ENCODE measurements at places on chromosomes 2 and 18.
A peak's percentile ranks its signal among the peaks of the same experiment; 100 is the strongest.

- peak; percentile 59 for DNase-seq
Measured at GRCh38 chr2:239009589-239009961, 161.7 kb downstream of the TWIST2 start.

DNA sequence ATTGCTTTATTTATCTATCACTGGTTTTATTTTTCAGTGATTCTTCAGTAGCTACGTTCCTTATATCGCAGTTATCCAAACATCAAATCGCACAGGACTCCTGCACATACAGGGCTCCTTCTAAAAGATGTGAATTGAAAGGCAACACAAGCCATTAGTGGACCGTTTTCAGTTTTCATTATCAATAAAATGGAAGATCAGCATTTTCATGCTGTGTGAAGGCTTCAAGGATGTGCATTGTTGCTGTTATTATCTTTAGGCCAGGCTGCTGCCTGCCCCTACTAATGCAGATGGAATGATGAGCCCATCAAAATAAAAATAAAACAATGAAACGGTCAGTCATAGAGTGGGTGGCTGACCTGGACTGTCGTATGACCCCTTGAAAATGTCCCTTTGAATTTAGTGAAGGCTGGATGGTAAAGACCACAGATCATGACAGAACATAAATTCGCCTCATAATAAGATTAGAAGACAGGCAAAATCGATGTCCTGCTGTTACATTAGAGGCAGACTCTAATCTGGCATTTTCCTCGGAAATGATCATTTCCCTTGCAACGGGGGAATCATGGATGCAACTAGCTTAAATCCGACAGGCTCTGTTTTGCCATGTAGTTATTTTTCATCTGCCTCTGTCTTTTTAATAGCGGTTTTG, 32.9 kb downstream of the ITGB6 start:
- DNase-seq = no peak

- DNase-seq = no peak
Measured at GRCh38 chr2:150120326-150120955, 367.0 kb downstream of the RND3 start.

GRCh38 chr2:33859811-33860461, 260.8 kb upstream of the FAM98A start:
- no peak for DNase-seq

DNA sequence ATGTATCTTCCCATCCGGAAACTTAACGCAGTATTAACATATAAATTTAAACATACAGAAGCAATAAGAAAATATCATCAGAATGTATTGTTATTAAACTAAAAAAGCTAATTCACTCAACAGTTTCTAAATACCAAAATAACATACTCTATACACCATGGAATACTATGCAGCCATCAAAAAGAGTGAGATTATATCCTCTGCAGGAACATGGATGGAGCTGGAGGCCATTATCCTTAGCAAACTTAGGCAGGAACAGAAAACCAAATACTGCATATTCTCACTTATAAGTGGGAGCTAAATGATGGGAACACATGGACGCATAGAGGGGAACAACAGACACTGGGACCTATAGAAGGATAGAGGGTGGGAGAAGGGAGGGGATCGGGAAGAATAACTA, 127.1 kb downstream of the CD226 start:
- no peak for DNase-seq

GRCh38 chr2:219251656-219252055, 1.4 kb upstream of the TUBA4B start:
- no peak for DNase-seq

GRCh38 chr2:158932131-158932645, 36.3 kb upstream of the TANC1 start:
- DNase-seq = no peak

GRCh38 chr2:172247203-172247602, 144.5 kb upstream of the DLX2 start:
- DNase-seq = no peak

DNA sequence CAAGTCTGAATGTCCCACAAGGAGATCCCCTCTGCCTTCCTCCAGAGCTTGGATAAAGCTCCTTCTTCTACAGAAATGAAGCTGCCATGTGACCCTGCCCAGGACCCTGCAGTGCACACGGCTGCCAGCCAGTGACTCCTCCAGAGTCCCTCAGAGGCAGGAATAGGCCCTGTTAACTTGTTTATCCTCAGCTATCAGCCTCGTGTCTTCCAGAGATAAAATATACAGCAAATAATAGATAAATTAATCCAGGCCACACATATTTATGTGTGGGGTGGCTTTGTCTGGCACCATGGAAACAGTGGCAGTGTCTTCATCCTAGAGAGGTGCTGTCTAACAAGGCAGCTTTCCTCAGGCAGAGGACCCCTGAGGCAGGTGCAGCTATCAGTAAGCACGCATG, 66.7 kb downstream of the TMEM18 start:
- DNase-seq = no peak

All from upper lobe of left lung (tissue), 6 donors.